ENCODE measurements at places on chromosomes 3 and 15.

DNA sequence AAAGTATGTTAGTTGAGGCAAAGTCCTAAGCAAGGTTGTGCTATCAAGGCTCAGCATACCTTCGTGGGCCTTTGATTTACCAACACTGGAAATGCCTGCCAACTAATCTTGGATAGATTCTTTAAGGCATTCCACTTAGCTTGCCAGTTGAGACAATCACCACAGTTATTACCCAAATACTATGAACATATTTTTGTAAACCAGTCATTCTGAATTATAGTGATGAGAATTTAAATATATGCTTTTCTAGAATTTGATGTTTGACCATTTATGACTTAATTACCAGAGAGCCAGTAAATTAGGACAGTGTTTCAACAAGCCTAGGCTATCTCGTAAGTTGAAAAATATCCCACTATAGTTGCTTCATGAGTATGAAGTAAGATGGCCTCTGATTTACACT is 15.5 kb downstream of the TRIM59 start:
- DNase-seq, result peak; percentile 68

DNA sequence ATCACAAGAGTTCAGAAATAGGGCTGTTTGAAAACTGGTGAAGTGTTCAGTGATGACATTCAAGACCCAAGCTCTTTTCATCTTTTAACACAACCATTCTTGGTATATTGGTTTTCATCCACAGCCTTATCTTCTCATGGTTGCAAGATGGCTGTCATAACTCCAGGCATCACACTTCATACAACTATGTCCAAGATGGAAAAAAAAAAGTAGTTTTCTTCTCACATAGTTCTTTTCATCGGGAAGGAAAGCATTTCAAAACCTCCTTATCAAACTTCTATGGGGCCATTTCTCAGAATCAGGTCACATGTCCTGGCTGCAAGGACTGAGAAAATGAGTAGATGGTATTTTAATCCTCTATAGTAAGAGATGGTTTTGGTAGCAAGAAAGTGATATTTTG is 21.1 kb upstream of the MFSD1 start:
- peak; percentile 70 for DNase-seq

DNA sequence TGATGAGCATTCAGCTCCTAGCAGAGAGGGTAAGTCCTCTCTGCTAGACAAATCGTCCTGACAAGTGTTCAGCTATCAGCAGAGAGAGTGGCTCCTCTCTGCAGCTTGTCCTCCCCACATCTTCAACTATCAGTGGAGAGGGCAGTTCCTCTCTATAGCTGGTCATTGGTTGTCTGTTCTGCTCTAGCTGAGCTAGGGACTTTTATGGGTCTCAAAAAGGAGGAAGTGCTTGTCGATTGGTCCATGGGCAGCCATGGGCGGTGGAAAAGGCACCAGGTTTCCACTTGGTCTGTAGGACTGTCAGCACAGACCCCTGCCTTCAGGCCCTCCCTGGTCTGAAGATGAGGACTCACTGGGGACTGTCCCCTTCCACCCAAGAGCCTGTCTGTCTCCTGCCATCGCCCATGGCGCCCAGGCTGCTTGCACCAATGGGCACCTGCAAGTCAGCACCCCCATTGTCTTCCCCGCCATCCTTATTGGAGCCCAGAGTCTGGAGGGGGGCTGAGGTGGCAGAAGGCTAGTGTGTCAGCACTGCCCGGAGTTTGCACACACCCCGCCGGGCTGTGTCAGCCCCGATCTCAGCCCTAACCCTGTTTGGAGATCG is 264.7 kb downstream of the ZBBX start:
- DNase-seq, result no peak

GRCh38 chr3:141076797-141077571 is 25.8 kb downstream of the SPSB4 start:
- peak; percentile 35 for DNase-seq

DNA sequence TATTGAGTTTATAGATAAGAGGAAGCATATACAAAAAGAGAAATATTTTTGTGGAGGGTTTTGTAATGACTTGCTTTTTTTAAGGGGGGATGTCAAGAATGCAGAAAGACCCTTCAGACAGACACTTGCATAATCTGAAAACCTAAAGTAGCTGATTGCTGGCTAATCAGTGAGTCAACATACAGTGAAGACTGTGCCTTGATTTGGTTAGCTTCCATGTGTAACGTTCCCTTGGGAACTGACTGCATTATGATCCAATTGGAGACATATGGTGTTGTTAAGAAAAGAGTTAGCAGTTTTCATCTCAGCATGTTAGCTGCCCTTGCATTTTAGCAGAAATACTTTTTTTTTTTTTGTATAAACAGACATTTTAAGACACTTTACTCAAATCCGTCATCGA is 483.2 kb downstream of the RBMS3 start:
- DNase-seq, result peak; percentile 76

DNA sequence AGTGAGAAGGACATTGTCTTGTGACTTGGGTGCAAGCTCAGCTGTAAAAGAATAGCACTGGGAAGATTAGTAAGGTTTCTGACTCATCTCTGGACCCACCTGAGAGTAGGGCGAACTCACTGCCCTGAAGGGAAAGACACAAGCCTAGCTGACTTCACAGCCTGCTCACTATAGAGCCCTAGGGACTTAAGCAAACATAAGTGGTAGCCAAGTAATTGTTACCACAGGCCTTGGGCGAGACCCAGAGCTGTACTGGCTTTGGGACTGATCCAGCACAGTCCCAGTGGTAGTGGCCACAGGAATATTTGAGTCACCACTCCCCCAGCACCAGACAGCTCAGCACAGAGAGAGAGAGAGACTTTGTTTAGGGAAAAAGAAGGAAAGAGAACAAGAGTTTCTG is 429.9 kb downstream of the TBL1XR1 start:
- peak; percentile 57 for DNase-seq

DNA sequence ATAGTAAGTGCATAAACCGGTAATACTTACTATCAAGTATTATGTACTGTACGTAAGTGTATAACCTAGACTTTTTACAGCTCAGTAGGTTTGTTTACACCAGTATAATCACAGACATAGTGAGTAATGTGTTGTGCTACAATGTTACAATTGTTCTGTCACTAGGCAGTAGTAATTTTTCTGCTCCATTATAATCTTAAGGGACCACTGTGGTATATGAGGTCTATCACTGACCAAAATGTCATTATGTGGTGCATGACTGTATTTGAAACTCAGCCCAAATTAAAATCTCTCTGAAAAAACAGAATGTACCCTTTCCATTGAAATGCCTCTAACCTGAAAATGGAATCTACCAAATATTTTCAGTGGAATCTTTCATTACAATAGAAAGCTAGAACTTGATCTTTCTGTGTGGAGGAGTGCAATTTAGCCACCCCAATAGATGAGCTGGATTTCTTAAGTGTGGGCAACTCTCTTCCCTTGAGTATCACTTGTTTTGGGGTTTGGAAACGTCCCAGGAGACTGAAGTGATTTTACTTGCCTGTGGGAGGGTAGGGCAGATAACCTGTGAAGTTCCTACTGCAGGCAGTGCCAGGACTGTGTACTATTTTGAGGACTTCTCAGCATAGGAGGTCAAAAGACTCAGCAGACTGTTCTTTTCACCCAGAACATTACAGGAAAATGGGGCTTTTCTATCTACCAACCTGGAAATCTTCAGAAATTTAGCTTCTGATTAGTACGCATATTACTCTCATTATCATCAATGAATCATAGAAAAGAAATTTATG is 50.9 kb downstream of the FAM98B start:
- DNase-seq, result no peak

DNA sequence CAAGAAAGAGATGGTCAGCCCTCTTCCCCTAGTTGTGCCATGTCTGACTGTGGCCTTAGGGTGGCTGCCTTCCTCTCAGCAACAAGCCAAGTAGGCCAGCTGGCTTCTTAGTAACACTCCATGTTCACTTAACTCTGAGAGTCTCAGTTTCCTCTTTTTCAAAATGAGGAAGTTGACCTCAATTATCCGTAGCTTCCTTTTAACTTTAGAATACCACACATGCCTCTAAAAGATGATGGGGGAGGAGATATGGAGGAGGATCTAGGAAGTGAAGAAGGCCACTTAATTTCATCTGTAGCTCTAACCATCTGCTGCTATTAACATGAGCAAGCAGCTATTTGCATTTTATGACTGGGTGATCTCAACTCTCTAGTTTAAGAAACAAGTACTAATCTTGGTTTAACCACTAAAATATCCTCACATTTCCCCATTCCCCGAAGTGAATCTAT is 32.9 kb downstream of the CD200R1L start:
- DNase-seq, result peak; percentile 59

DNA sequence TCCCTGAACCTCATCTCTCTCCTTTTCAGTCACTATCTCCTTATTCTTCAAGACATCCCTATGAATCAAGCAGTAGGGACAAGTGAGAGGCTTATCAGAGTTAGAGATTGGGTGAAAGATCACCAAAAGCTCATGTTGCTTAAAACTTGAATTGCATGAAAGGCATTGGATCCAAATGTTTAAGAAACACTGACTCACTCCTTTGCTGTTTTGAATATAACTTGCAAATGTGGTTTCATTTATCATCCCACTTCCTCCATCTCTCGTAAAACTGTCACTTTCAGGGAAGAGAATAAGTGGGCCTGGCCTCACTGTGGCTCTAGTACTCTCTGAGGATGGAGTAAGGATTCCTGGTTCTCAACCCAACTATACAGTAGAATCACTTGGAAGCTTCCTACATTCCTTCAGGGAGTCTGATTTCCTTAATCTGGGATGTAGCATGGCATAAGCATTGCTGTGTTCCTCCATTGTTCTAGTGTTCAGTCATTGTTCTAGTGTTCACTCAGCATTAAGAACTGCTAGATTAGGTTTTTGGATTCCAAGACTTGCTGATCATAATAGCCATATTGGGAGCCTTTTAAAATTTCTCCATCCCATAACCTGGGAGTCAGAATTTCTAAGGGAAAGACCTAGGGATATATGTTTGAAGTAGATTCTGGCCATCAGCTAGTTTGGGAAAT is 171.8 kb downstream of the TMEM108 start:
- no peak for DNase-seq

DNA sequence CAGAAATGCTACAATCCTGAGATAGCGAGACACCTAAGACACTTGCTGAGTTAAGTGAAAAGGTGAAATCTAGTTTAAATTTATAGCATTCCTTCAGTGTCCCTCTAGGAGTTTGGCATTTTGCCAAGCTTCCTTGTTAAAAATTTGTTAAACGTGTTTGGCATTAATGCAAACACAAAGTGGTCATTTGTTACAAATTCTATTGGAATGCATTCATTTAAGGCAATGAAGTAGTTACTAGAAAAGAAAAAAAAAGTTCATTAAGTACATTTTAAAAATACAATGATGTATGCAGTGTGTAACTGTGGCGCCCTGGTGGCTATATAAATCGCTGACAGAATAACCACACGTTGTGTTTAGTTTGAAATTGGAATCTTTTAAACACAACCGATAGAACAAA is 31.3 kb upstream of the WNT5A start:
- no peak for DNase-seq

DNA sequence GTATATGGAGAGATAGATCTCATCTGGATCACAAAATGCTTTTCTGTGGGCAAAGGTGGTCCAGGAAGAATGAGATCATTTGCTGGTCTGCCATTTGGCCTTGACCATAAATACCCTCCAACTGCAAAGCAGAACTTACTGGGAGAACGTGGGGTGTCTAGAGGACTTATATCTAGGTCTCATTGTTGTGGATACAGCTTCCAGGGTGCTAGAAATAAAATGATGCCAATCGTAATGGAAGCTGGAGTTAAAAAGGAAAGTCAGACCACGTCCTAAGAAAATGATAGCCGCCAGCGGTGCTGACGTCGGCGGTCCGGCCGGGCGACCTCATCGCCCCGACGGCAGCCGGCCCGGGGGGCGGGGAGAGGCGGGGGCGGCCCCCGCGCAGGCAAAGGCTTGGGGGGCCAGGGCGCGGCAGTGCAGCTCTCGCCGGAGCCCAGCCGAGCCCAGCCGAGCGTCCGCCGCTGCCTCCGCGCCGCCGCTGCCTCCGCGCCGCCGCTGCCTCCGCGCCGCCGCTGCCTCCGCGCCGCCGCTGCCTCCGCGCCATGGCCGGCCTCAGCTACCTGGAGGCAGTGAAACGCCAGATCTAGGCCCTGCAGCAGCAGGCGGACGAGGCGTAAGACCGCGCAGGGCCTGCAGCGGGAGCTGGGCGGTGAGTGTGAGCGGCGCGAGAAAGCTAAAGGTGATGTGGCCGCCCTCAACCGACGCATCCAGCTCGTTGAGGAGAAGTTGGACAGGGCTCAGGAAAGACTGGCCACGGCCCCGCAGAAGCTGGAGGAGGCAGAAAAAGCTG is 89.5 kb downstream of the EOMES start:
- DNase-seq, result peak; percentile 68

DNA sequence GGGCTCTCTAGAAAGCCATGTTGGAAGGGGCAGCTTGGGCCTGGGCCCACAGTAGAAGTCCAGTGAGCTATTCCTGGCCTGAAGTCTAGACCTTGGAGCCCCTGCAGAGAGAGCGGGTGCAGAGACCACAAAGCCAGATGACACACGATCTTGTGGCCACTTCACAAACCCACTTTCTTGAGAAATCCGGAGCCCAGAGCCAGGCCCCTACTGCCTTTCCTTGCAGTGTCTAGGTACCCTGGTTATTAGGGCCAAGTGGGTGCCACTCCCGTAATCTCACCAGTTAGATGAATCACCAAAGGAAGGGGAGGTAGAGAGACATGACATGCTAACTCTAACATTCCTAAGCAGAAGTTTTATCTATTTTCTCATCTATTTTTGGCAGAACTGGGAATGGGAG is 72.5 kb upstream of the ADAMTSL3 start:
- peak; percentile 11 for DNase-seq

GRCh38 chr3:46365737-46366524 is 4.8 kb upstream of the CCR5 start:
- DNase-seq, result no peak

DNA sequence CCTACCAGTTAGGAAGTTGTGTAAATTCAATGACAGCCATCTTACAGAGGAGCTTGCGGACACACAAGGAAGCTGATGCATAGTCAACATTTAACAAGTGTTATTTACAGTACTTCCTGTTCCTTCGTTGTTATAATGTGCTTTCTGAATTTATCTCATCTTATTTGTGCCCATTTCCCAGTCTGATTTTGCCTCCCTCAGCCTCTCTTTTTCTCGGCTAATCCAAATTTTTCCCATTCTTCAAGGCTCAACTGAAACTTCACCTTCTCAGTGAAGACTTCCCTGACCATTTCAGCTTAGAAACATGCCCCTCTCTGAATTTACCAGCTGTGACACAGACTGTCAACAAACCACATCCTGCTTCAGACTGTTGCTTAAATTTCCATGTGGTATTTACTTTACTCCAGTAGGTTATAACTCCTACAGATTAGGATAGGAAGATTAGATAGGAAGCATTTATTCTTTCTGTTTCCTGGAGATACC is 55.7 kb upstream of the CP start:
- DNase-seq, result peak; percentile 80
